ENCODE measurements at places on chromosomes 3 and 15. TPM values are rescaled to one million over a fixed set of nuclear protein-coding genes. Genes with fewer than 3 reads are reported as not detected.

GRCh38 chr3:96072226-96072625, 742.2 kb upstream of the EPHA6 start:
- no peak for DNase-seq

- DNase-seq: no peak
These were observed 99.9 kb upstream of the PLSCR4 start for GRCh38 chr3:146350852-146351251.

DNA sequence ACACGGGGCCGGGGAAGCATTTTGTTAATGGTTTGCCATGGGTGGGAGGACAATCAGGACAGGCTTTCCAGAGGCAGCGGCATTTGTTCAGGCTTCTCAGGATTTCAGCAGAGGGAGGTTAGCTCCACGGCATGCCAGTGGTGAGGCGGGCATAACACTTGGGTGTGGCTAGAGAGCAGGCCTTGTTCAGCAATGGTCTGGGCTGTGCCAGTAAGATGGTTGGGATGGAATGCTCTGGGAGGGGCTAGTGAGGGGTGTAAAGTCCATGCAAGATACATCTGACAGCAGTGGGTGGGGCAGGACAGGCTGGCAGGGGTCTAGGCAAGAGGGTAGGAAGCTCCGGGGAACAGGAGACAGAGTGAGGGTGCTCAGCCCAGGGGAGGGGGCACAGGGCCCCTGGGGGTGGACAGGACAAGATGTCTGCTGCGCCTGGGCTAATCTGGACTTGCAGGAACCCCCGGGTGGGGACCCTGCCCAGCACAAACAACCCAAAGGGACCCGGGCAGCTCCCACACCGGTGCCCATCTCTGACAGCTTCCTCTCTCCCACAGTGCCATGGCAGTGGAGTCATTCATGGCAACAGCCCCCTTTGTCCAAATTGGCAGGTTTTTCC, 8.4 kb downstream of the TMEM43 start:
- no peak for DNase-seq

COL6A5 gene
- total RNA-seq: not detected

CTSH gene
- 109 TPM for total RNA-seq

TRH gene
- total RNA-seq: not detected

All from pancreas (tissue), 10 donors.